ENCODE measurements at places on chromosomes 2 and 18.

- DNase-seq, result no peak
These were observed 34.7 kb upstream of the MBP start for GRCh38 chr18:77167251-77167650.

DNA sequence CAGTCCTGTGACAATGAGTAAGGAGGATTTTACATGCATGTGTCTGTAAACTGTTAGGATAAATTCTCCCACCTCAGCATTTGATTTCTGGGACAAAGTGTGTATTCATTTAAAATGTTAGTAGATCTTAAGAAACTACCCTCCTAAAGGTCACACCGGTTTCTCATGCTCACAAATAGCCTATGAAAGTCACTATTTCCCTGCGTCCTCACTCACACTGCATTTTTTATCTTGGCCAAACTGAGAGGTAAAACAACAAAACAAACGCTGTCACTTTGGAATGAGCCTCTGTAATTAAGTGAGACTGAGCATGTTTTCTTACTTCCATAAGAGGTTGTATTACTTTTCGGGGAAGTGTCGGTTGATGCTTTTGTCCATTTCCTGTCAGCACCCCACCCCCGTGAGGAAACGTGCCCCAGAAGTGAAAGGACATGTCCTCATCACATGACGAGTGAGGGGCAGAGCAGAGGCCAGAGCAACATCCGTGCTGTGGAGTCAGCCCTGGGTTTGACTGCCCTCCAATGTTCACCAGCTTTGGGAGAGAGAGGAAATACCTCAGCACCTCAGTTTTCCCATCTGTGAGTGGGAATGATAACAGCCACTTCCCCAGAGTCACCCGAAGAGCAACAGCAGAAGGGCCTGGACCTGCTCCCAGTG, 3.1 kb downstream of the GYPC start:
- no peak for DNase-seq

DNA sequence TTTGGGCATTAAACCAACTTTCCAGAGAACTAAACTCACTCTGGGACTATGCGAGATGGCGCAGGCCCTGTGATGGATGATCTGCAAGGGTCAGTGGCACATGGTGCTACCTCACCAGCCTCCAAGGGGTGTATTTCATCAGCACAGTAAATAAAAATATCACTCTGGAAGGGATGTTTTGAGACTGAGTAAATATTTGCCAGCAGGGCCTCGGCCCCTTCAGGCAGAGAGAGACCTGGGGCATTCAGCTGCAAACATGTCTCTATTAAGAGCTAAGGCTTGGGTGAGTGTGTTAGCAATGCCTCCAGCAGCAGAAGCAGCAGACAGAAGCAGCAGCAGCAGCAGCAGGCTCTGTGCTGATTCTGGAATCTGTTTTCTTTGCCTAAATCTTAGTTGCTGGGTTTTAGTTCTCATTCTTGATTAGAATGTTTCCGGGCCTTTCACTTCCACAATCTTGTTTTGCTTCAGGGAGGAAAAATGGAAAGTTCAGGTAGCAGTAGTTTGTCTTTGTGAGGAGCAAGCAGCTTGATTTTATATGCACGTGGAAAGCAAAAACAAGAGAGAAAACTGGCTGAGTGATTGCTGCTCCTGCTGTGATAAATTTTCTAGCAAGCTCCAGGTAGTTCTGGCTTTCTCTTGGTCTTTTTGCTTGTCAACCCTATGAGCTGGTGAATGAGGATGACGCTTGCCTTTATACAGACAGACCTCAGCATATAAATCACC, 18.6 kb downstream of the ADCYAP1 start:
- no peak for DNase-seq

DNA sequence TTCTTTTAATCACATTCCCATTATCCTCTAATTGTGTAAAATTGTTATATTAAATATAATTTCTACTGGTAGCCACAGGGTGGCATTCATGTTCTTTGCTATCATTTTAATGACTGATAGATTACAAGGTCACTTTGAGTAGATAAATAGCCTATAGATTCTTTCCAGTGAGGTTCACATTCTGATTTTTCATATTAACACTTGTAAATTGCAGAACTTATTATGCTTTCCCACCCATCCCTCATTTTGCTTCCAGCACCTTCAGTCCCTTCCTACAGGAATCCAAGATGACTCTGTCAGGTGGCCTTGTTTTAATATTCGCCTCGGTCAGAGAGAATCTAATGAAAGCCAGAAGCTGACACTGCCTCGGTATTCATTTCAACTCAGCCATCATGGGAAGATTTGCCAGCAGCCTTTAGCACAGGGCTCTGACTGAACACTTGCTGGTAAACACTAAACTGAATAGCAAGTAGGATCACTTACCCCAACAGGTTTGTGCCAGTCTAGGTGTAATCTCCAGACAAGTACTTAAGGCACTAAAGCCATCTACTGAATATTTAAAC, 101.2 kb upstream of the FSHR start:
- DNase-seq, result no peak

- DNase-seq, result no peak
These were observed 8.3 kb downstream of the DTYMK start for GRCh38 chr2:241678307-241678706.

DNA sequence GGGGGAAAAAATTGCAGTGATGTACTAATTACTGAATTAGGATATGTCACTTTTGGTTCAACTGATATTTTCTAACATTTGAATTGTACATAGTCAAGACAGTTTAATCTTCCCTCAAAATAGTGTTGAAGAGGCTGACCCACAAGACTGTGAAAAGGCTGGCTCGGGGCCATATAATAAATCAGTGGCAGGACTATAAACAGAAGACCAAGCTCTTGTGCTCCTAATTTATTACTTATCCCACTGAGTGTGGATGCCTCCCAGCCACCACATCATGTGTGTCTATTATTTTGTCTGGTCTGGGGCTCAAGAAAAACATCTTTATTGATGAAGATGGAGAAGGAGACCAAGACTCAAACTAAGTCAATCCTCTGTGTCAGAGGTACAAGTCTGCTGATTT, 64.4 kb downstream of the PLEKHM3 start:
- DNase-seq, result no peak

DNA sequence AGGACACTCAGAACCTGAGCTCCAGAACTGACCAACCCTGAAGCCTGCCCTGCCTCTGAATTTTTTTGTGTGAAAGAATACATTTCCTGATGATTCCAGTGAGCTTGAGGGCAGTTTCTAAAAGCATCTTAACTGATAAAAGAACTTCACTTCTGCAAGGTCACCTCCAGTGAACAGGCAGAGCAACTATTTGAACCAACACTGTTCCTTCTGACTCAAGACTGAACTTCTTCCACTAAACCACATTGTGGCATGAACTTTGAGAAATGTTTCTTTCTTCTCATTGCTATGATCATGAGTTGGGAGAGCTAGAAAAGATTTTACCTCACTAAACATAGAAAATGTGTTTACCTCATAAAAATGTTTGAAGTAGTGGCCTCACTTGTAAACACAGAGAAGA, 83.8 kb upstream of the SERTAD2 start:
- no peak for DNase-seq
